Ovary (tissue), 10 donors: ENCODE measurements at places on chromosomes 1 and 21. TPM values are rescaled to one million over a fixed set of nuclear protein-coding genes. Genes with fewer than 3 reads are reported as not detected.

Gene SHISA4
- 25.3 TPM for total RNA-seq

- H3K27me3 ChIP-seq: no peaks in the 10 kb centered on the region
- no peak overlapping the region for H3K4me3 ChIP-seq
- H3K27ac ChIP-seq: no peak overlapping the region
- peaks cover 4% of the 10 kb centered on the region for H3K4me1 ChIP-seq
- no peak for DNase-seq
Observed at GRCh38 chr1:3534803-3535637, 76.3 kb downstream of the MEGF6 start.

- no peak for DNase-seq
- no peak overlapping the region for H3K27ac ChIP-seq
- no peak overlapping the region for H3K4me3 ChIP-seq
- H3K4me1 ChIP-seq: no peaks in the 10 kb centered on the region
- no peaks in the 10 kb centered on the region for H3K27me3 ChIP-seq
- H3K36me3 ChIP-seq: no peaks in the 10 kb centered on the region
Observed at GRCh38 chr1:1761504-1762376, 16.5 kb downstream of the NADK start.

Gene SRP9
- total RNA-seq: 184 TPM

GRCh38 chr1:220336391-220337031 lies 64.3 kb upstream of the RAB3GAP2 start:
- no peaks in the 10 kb centered on the region for H3K27me3 ChIP-seq
- no peak for DNase-seq
- H3K27ac ChIP-seq: no peak overlapping the region
- H3K36me3 ChIP-seq: no peaks in the 10 kb centered on the region

DNA sequence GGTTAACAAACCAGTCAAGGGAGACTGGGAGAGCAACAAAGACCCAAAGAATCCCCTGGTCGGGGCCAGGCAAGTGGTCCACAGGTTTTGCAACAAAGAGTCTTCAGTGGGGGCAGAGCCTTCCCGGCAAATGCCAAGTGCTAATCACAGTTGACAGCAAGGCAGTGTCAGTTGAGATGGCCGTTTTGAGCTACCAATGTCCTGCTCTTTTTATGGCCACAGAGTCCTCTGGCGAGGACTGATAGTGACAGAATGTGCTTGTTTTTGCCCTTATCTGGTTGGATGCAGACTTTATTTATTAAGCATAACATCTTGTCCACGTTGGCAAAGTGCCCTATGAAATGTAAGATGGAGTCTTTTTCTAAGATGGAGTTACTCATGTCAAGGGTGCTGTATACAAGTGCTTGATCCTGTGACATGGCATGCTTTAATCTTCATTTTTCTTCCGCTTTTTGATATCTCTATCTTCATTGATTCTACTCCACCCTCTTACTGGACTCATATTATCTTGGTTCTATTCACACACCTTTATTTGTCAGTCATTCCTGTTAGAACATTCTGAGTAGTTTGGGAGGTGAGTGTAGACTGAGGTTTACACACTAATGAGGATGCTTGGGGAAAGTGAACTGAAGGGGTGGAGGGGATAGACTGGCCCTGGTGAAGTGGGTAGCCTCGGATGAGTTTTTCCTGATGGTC lies 51.8 kb downstream of the KCNK1 start:
- H3K27me3 ChIP-seq: no peaks in the 10 kb centered on the region
- H3K4me3 ChIP-seq: no peak overlapping the region
- H3K36me3 ChIP-seq: no peaks in the 10 kb centered on the region

- H3K27me3 ChIP-seq: no peaks in the 10 kb centered on the region
- H3K27ac ChIP-seq: no peak overlapping the region
- H3K4me1 ChIP-seq: peaks cover 10% of the 10 kb centered on the region
Observed at GRCh38 chr1:208141610-208142192, 102.5 kb downstream of the PLXNA2 start.

- no peak overlapping the region for H3K27ac ChIP-seq
- peaks cover 5% of the 10 kb centered on the region for H3K4me1 ChIP-seq
- no peaks in the 10 kb centered on the region for H3K27me3 ChIP-seq
- no peak overlapping the region for H3K4me3 ChIP-seq
- no peaks in the 10 kb centered on the region for H3K36me3 ChIP-seq
Observed at GRCh38 chr1:221759436-221759835, 17.5 kb upstream of the DUSP10 start.

DNA sequence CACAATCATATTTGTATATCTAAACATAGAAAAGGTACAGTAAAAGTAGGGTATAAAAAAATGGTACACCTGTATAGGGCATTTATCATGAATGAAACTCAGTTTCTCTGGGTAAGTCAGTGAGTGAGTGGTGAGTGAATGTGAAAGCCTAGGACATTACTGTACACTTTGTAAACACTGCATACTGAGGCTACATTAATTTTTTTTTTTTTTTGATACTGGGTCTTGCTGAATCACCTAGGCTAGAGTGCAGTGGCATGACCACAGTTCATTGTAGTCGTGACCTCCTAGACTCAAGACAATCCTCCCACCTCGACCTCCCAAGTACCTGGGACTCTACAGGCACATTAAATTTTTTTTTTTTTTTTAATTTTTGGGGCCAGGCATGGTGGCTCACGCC lies 27.8 kb downstream of the FBXO28 start:
- no peak overlapping the region for H3K4me3 ChIP-seq
- H3K27ac ChIP-seq: no peak overlapping the region
- DNase-seq: no peak

Gene HSPA6
- total RNA-seq: 1.6 TPM

Gene TATDN3
- total RNA-seq: 10.2 TPM

Gene KRTAP11-1
- not detected for total RNA-seq

GRCh38 chr21:44267655-44268142 lies 6.0 kb upstream of the DNMT3L start:
- no peaks in the 10 kb centered on the region for H3K36me3 ChIP-seq
- DNase-seq: no peak

DNA sequence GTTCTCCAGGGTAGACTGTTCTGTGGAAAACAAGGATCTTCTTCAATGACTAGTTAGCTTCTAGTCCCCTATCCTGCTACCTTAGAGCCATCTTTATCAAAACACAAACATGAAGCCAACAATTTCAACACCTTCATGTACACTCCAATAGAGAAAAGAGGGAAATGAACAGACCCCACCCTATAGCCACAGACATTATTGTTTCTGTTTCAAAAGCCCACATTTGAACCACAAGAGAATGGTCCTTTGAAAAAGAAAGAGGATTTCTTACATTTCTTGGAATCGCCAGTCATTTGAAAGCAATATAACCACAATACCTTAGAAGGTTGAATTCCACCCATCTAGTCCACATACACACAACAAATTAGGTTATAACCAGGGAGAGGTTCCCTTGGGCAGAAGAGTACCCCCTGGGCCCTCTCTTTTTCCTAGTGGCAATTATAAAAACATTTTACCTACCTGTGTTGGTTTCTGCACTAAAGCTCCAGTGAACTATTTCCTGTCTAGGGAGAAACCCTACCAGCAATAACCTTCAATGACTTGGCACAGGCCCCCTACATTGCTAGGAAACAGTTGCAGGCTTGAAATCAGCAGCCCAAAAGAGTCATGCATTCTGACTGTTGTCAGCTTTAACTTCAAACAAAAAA lies 2.7 kb upstream of the LPGAT1 start:
- H3K36me3 ChIP-seq: no peaks in the 10 kb centered on the region
- H3K4me1 ChIP-seq: peaks cover 2% of the 10 kb centered on the region
- H3K27me3 ChIP-seq: no peaks in the 10 kb centered on the region
- DNase-seq: no peak
- H3K27ac ChIP-seq: no peak overlapping the region
